Bone marrow (tissue), 2 donors: ENCODE measurements at places on chromosomes 5 and 9.

DNA sequence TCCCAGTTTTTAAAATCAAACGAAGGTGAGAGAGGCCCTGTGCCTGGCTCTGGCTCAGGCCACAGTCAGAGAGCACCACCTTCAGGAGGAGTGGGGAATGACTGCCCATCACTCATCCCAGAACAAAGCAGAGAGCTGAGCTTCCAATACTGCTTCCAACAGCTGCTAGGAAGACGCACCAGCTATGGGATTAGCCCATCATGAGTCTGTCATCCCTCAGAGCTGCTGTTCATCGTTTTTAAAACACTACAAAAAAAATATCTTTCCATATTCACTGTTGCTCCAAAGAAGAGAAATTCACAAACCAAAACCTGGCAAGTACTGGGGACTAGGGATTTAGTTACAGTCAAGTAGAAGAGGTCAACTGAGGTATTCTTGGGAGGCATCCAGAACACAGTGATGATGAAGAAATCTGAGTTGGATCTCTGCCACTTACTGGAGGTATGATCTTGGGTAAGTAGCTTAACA lies 102.4 kb downstream of the CDK5RAP2 start:
- no peak for DNase-seq

DNA sequence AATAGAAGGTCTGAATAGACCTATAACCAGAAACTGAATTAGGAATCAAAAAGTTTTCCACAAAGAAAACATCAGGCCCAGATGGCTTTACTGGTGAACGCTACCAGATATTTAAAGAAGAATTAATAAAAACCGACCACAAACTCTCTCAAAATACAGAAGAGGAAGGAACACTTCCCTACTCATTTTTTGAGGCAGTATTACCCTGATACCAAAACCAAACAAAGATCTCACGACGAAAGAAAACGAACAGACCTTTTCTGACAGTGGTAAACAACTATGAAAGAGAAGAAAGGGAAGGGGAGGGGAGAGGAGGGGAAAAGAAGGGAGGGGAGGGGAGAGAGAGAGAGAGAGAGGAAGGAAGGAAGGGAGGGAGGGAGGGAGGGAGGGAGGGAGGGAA lies 13.5 kb downstream of the B4GALT1 start:
- DNase-seq, result no peak

DNA sequence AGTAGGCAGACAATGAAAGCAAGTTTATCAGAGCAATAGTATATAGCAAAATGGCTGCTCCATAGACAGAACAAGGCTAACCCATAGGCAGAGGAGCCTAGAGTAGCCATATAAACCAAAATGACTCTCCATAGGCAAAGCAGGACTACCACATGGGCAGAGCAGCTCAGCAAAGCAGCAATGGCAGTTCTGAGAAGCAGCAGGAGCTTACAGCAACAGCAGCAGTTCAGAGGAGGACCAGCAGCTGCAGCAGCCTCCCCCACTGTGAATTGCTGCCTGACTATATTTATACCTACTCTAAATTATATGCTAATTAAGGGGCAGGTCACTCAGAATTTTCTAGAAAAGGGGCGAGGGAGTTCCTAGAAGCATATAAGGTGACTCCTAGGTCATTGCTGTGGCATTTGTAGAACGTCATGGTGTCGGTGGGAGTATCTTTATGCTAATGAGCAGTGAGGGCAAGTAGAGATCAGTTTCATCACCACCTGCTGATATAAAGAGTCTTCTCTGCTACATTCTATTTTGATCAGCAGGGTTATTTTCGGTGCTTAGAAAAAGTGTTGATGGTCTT lies 1115.5 kb downstream of the DTWD2 start:
- no peak for DNase-seq

- DNase-seq, result no peak
Measured at GRCh38 chr9:7961076-7961475, 161.5 kb upstream of the DMAC1 start.

GRCh38 chr5:82884821-82885471 lies 192.2 kb downstream of the TMEM167A start:
- no peak for DNase-seq

DNA sequence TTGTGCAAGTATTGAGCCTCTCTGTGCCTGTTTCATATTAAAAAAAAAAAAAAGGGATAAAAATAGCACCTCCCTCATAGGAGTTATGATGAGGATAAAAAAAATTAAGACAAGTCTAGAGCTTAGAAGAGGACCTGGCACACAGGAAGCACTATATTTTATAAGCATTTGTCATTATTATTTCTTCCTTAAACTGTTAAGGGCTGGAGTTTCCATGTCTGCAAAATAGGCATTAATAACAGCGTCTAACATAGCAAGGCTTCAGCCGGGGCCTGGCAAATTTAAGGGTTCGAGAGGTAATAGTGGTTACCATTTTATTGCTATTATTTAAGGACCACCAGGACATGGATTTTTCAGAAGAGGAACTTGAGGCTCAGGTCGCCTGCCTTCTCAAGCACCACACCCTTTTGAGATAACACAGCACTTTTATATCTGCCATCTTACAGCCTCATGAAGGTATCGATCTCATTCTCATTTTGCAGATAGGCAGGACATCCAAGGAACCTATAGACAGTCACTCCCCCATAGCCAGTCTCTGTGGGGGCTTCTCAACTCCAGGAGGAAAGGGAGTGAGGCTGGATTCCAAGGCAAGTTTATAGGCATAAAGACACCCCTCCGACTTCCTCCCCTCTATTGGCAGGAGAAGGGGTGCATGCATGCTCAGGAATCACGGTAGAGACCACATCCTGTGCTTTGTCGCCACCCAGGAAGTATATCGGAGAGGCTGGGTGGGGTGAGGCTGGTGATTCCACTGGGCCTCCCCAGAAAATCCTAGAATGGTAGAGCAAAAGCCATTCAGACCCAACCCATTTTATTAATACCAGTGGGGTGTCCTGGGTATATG lies 2.4 kb downstream of the ANXA6 start:
- no peak for DNase-seq

- DNase-seq, result no peak
Measured at GRCh38 chr9:120513825-120514396, 66.1 kb downstream of the CDK5RAP2 start.

DNA sequence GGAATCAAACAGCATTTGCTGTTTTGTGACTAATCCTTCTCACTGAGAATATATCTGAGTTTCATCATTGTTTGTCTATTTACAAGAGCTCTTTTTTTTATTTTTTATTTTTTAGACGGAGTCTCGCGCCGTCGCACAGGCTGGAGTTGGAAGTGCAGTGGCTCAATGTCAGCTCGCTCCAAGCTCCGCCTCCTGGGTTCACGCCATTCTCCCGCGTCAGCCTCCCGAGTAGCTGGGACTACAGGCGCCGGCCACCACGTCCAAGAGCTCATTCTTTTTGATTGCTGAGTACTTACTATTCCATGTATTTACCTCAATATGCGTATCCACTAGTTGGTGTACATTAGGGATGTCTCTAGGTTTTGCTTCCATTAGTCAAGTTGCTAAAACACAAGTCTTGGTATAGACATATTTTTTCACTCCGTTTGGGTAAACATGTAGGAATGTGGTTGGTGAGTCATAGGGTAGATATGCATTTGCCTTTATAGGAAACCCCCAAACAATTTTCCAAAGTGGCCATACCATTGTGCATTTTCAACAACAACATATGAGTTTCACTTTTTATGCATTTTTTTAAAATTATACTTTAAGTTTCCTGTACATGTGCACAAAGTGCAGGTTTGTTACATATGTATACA lies 1005.0 kb upstream of the CDH10 start:
- DNase-seq, result no peak

DNA sequence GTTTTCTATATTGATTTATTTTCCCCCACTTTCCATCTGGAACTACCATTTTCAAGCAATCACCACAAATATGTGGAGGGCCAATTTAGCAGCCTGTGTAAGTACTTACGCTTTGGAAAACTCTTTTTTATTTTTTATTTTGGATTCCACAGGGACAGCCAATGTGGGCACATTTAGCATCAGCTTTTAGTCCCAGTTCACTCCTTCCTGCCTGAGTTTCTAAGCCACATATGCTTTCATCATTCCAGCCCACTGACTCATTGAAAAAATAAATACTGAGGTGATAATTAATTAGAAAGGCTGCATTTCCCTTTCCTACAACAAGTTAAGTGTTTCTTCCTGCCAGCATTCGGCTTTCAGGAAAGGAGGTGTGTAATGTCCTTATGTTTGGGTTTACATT lies 76.8 kb downstream of the TMEM167A start:
- no peak for DNase-seq

DNA sequence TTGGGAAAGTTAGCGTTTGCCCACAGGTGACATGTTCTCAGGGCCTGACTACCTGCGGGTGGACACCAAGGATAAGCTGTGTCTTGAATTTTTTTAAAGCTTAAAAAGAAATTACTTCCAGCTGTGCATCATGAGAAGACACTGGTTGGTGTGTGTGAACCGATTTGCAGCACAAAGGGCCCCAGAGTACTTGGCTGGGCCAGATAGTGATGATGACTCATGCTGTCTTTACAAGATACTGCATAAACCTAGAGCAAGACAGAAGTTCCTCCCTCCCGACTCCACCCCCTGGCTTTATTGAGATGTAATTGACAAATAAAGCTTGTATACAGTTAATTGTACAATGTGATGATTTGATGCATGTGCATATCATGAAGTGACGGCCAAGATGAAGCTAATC lies 212.8 kb downstream of the NXNL2 start:
- DNase-seq, result no peak

DNA sequence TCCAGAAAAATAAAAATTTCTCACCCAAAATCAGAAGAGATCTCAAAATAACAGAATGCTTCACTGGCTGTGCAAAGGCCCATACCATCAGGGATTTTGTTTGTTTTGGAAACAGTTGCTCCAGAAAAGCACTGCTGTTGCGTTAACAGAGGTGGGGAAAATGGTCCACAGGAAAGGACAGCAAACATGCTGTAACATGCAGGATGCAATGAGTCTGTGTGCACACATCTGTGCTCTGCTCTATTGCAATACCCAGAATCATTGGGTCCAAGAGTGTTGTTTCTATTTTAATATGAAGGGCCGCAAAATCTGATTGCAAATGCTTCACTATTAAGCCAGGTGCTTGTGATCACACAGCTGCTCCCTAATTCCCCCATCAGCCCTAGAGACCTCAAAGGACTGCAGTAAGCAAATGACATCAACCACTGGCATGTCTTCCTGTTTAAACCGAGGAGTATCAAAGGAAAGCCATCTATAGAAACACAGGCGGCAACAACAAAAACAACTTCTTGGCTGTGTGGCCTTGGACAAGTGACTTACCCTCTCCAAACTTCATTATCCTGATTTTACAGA lies 141.0 kb downstream of the DCP2 start:
- no peak for DNase-seq

DNA sequence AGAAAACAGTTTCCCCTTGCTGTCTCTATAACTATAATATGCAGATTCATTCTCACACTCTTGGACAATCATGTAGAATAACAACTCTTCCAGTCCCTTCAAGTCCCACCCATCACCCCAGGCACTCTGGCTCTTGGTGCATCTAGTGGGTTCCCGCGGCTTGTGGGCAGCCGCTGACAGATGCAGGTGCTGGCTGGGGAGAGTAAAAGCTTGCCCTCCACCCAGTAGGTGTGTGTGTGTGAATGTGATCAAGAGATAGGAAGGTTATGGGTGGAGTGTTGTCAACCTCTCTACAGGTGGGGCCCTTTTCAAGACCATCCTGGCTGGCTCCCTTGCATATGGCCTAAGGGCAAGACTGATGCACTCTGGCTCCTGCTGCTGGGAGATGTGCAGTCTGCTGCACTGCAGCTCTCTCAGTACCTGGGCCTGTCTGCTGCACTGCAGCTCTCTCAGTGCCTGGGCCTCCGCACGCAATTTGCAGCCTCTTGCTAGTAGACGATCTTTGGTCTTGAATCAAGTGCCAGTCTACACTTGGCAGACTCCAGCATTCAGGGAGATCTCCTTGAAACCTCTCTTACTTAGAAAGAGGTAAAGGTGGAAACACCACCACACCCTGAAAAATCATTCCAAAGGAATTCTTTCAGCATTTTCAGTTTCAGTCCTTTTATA lies 189.7 kb upstream of the GDNF start:
- DNase-seq, result no peak
